NCI-H748 treated with DMSO at 0.1 percent for 48 hours (cell line): ENCODE measurements at places on chromosomes 2 and 18.

- no peak for DNase-seq
Measured at GRCh38 chr2:36680012-36680411, 16.5 kb upstream of the VIT start.

DNA sequence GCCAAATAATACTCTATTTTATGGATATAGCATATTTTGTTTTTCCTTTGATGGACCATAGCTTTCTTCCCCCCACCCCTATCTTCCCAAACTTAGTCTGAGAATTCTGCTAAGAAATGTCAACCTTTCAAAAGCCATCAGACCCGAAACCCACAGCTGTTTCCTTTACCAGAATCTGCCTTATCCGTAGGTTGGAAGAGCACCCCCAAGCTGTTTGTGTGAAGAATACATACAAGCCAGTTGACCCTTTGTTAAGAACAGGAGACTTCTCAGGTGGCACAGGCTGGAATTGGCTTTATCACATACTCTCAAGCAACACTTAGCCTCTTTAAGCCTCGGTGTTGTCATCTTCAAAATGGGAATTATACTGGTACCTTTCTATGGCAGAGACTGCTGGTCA, 135.1 kb downstream of the ACTR3 start:
- no peak for DNase-seq

GRCh38 chr2:209460151-209460761, 36.4 kb downstream of the MAP2 start:
- no peak for DNase-seq

GRCh38 chr2:586641-587076, 90.5 kb downstream of the TMEM18 start:
- DNase-seq: peak; percentile 20

DNA sequence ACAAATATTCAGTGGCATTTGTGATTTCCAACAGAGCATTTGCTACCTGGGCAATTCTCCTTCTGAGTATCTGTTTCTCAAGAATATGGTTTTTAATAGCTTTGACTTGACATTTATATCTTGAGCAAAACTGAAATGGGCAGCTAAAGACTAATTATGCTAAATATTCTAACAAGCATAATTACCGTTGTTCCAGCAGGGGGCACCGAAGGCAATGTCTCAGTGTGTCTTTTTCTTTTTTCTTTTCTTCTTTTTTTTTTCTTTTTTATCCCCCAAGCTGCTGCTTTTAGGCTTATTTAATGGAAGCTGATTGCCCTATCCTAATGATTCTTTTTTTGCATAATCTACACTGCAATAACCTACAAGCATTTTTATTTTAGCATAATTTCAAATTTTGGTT, 138.9 kb upstream of the NABP1 start:
- DNase-seq: no peak
